Suppressor macrophage treated with lipopolysaccharide for 4 hours (primary cell): ENCODE measurements at places on chromosomes 11 and 22.

- no peak for DNase-seq
These were observed 43.3 kb downstream of the BDNF start for GRCh38 chr11:27656806-27657483.

GRCh38 chr11:18050848-18051247 lies 4.8 kb upstream of the TPH1 start:
- no peak for DNase-seq

GRCh38 chr22:39097098-39098020 lies at the start of gene APOBEC3H:
TSS of gene APOBEC3H (plus strand) at chr22:39097244. CDS start at chr22:39100279, 3,035 bp downstream.
- peak; percentile 80 for DNase-seq

DNA sequence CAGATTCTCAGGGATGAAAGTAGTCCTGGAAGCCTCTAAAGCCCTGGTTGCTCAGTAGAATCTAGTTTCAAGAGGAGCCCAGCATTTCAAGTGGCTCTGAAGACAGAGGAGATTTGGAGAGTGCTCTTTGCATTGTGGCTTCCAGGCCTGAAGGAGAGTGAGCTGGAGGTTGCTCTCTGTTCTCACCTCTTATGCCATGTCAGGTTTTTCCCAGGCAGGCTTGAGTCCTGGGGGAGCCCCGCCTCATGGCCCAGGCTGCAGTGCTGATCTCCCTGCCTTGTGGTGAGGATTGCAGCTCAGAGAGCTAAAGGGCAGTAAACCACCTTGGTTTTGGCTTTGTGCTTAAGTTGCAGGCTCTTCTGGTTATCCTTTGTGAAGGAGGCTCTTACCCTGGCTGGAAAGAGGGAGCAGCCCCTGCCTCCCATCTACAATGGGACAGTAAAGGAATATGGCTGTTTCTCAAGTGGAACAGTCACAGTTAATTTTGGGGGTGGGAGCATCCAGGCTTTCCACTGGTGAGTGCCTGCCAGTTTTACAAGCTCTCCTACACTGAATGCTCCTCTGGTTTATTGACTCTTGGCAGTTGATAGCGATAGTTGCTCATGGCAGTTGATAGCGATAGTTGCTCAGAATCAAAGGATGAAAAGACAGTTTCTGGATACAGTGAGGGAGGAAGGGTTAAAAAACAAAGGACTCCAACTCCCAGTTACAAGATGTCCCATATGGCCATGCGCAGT lies 32.6 kb downstream of the RCOR2 start:
- no peak for DNase-seq

DNA sequence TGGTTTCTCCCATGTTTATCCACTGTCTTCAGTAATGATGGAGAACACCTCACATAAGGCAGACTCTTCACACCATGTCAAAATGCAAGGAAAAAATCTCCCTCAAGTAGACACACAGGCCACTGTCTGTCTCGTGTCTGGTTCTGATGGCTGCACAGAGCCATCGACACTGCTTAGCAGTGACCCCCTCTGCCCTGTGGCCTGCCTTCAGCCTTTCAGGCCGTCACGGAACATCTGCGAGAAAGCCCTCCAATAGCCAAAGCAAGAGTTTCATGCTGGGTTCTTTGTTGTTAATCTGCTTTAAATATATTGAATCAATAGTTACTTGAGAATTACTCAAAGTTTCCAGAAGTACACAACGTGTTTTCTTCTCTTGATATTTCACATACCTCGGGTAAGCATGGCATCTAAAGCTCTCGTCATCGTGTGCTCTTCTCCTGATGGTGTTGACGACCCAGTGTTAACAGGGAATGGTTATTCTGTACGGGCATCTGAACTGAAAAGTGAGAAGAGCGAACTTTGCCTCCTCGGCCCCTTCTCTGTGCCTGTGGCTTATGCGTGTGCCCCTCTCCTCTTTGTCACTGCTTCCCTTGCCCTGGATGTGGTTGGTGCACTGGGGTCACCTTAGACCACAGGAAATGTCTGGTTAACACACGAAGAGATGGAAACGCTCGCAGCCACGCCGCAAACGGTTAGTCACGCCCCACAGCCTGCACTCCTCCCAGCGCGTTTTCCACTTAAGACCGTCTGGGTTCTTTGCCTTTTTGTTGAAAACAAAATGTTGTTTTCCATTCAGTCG lies 33.4 kb upstream of the CTTN start:
- DNase-seq, result no peak

- DNase-seq, result no peak
These were observed 59.9 kb upstream of the RRAS2 start for GRCh38 chr11:14418801-14419417.

- DNase-seq, result no peak
These were observed 497.3 kb downstream of the MIAT start for GRCh38 chr22:27154717-27155116.

GRCh38 chr22:35648066-35649025 lies at the start of gene APOL6:
TSS of gene APOL6 (plus strand) at chr22:35648446. CDS start at chr22:35656426, 7,980 bp downstream.
- DNase-seq, result peak; percentile 97

GRCh38 chr11:111982019-111982464 lies 43.2 kb upstream of the DLAT start:
- peak; percentile 34 for DNase-seq

- DNase-seq, result no peak
These were observed 452.4 kb upstream of the DDI1 start for GRCh38 chr11:103584021-103584420.

DNA sequence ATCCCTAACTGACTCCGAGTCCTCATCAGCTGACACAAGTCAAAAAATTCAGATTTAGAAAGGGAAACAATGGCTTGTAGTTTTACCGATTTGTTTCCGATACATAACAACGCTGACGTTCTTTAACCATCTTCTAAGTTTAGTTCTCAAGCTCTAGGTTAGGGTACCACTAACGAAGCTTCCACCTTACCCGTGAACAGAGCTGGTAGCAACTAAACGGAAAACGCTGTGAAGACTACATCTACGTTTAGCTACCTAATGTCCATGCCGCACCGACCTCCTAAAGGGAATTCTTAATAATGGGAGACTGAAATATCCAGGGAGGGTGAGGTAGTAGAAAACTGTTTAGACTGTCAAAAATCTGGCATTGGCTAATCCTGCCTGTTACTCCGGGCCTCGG lies 1.0 kb downstream of the NUP98 start:
- no peak for DNase-seq

GRCh38 chr11:9567401-9567800 lies 6.1 kb upstream of the WEE1 start:
- DNase-seq, result no peak

DNA sequence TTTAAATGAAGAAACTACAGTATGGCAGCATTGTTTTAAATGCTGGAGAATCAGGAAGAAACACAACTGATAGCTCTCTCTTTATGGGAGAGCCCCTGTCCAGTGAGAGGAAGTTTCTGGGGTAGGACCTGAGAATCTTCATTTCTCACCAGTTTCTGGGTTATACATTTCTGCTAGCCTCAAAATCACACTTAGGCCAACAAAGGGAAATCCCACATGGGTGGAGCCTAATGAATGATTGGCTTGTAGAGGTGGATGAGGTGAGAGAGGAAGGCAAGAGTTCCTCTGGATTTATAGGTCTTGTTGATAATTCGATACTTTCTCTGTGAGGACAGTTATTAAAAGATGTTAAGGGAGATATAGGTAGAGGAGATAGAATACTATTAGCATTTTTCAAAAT lies 1397.3 kb upstream of the TENM4 start:
- DNase-seq, result no peak

- DNase-seq, result peak; percentile 52
These were observed 5.0 kb upstream of the MMP12 start for GRCh38 chr11:102879801-102880200.

DNA sequence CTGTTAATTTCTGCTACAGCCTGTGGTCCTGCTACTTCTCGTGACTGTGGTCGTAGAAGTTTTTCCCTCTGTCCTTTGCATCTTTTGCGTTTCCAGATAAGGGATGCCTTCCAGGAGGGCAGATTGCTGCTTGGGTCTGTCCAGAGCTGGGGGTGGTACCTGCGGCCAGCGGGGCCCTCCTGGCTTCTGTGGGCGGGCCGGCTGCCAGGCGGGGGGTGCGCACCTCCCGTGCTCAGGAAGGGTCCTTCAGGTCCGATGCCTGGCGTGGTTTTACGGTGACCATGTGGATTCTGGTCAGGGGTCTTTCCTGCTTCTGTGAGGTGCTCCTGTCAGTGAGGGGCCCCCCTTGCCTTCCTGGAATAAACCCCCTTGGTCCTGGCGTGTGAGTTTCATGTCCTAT lies 84.8 kb downstream of the KCNQ1 start:
- DNase-seq, result no peak

GRCh38 chr11:501001-501682 lies 5.9 kb downstream of the RNH1 start:
- no peak for DNase-seq

- DNase-seq, result peak; percentile 28
These were observed 2.2 kb downstream of the SLC37A4 start for GRCh38 chr11:119028346-119029068.

GRCh38 chr11:103544874-103545273 lies 435.6 kb downstream of the DYNC2H1 start:
- DNase-seq, result no peak

DNA sequence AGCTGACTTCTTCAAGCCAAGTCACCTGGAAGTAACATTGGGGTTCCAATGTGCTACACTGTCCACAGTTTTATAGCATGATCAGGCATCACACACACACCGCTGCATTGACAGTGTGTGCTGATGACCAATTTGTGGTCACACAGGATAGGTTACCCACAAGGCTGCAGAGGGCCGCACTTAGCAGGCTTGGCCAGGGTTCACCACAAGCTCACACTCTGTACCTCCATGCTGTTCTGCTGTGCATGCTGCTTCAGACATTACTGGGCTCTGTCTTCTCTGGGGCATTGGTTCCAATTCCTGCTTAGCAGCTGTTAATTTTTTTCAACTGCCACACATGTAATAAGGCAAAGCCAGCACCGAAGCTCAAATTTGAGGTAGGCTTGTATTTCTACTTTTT lies 11.0 kb upstream of the NRIP3 start:
- no peak for DNase-seq

DNA sequence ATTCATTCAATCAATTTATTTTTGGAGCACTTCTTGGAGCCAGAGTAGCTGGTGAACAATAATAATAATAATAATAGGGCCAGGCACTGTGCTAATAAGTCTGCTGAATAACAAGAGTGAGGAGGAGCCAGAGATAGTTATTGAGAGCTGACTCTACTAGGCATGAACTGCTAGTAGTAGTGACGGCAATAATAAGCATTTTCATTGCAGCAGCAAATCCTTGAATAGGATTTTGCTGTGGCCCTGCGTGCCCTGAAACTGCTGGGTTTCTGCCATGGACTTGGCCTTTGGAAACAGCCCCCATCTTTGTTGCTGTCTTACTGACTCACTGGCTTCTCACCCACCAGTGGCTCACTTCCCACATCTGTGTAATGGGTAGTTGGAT lies 545.9 kb downstream of the MIAT start:
- no peak for DNase-seq

- DNase-seq, result peak; percentile 78
These were observed 27.4 kb upstream of the MALAT1 start for GRCh38 chr11:65471447-65471891.

DNA sequence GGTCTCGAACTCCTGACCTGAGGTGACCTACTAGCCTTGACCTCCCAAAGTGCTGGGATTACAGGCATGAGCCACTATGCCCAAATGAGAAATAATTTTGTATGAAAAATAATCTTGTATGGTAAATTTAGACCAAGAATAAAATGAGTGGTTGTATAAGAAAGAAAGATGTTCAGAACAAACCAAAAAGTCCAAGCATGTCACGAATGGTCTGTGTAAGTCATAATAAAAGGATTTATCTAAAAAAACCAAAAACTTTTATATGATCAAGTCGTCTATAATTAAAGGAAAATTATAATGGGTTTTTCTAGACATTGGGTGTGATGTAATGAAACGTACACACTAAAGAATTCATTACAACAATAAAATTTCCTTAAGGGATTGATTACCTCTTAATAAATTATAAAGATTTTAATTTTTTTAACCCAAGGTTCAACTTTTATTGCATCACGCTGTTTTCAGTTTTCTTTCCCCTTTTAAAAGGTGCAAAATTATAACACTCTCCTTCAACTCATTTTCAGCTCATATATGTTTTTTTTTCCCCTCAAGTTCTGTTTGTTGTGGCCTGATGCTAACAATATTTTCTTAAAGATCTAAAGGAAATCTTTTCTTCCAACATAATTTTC lies 8.9 kb upstream of the AQP11 start:
- no peak for DNase-seq

DNA sequence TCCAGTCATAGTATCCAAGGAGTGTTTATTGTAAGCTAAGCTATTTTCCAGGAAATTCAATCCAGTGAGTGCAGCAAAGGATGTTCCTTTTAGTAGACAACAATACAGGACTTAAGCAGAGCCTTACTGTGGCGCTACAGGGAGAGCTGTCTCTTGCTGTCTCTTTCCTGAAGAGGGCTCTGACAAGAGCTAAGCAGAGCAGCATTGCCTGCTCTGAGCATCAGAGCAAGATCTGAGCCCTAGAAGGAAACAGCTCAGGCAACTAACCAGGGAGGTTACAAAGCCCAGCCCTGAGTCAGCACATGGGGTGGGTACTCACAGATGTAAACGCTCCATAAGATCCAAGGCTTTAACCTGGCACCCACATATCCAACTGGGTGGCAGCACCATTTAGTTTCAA lies 8.0 kb downstream of the LAYN start:
- DNase-seq, result no peak

DNA sequence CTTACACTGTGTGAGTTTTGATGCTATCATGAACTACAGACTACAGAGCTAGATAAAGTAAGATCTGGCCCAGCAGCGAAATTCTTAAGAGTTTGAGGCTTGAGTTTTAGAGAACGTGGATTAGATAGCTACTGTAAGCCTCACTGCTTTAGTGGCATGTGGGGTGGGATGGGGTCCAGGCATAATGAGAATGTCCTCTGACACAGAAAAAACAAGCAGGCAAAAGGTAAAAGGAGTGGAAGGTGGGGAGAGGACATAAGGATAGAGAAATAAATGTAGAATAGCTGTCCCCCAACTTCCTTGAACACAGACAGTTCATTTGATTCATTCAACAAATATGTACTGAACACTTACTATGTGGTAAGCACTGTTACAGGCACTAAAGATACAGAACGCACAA lies 324.5 kb upstream of the PITPNB start:
- no peak for DNase-seq

DNA sequence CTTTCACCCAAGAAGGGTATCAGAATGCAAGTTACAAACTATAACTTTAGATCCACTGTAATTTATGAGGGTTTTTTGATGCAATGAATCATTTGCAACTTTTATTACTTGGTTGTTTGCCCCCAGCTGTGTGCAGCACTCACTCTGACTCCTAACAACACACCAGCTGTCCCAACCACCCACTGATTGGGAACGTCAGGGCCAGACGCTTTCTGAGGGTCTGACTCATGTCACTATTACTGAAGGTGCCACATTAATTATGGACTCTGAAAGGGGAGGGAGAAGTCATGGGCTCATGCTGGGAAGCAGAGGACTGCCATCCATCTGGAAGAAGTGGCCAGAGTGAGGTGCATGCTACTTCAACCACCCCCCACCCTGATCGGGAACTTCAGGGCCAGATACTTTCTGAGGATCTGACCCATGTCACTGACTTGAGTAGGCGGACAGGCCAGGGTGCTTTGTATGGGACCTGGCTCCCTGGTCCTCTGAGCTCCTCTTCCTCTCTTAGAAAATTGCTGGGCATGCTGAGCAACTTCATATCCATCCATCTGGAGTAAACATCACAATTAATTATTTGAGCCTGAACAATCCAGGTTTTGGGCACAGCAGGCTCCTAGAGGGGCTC lies 44.9 kb upstream of the DRD2 start:
- DNase-seq, result no peak

- peak; percentile 51 for DNase-seq
These were observed 22.0 kb downstream of the TBRG1 start for GRCh38 chr11:124644426-124645280.
